ENCODE measurements at places on chromosomes 4 and X.

GRCh38 chr4:123452616-123453015 lies 56.0 kb downstream of the SPRY1 start:
- H3K4me1 ChIP-seq, result peaks cover 32% of the 10 kb centered on the region
- H3K4me3 ChIP-seq, result no peak overlapping the region
- peak overlapping the region; percentile 89 for H3K27ac ChIP-seq
- H3K36me3 ChIP-seq, result peaks cover 3% of the 10 kb centered on the region
- no peaks in the 10 kb centered on the region for H3K27me3 ChIP-seq
- DNase-seq, result no peak

GRCh38 chrX:79368441-79368840 lies 1.3 kb upstream of the ITM2A start:
- no peaks in the 10 kb centered on the region for H3K36me3 ChIP-seq
- H3K27me3 ChIP-seq, result peaks cover 34% of the 10 kb centered on the region
- H3K4me1 ChIP-seq, result peaks cover 11% of the 10 kb centered on the region
- no peak overlapping the region for H3K4me3 ChIP-seq

DNA sequence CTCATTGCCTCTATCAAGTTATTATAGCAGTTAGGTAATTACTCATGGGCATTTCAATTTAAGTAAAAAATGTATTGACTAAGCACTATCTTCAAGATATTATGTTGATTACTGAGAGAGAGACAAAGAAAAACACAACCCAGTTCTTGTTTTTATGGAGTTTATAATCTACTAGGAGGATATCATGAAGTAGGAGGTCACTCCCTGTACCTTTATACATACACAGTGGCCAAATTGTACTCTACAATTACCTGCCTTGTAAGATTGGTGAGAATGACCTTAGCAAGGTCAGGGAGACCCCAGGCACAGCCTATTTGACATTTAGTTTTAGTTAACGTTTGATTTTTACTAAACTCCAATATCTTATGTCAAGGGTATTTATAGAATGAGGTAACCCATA lies 5.5 kb downstream of the HPGD start:
- DNase-seq, result no peak
- no peak overlapping the region for H3K27ac ChIP-seq

DNA sequence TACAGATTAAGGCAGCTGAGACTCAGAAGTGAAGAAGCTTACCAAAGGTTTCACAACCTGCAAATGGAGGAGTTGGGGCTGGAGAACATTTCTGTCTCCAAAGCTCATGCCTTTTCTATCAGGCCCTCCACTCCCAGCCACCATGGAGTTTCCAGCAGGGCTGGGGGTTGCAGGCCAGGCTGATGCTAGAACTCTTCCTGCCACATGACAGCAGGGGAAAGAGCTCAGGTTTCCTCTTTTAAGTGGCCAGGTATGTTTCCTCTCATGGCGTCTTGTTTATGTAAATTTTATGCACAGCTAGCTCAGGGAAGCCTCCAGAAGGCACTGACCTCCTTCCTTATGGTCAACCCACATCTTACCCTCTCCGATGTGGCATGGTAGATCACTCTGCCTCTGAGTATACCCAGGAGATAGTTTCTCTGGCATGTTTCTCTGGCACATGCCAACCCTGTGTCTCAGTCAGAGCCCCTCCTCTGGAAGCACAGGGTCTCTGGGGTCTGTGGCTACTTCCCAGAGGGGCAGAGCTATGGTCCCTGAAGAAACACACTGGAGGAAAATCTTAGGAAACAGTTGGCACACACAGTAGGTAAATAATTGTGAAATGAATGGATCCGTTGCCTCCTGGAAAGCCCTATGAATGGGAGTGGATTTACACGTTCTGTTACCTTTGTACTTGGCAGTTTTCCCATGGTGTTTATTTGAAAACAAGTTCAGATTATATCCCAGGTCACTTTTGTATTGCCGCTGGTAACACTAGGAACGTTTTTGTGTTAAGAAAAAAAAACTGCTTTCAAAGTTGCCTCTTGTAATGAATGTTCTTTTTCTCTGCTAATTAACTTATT lies 28.9 kb downstream of the PDK3 start:
- H3K27ac ChIP-seq, result peak overlapping the region; percentile 6
- no peak for DNase-seq
- H3K36me3 ChIP-seq, result peaks cover 3% of the 10 kb centered on the region

DNA sequence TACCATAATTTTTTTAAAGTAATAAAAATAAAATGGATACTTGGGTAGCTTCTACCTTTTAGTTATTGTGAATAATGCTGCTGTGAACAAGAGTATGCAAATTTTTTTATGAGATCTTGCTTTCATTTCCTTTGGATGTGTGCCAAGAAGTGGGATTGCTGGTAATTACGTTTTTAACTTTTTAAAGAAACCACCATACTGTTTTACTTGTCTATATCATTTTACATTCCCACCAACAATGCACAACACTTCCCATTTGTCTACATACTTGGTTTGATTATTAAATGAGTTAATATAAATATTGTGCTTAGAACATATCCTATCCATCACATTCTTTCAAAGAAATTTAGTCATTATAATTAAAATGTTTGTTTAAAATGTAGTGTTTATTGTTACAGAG lies 3.9 kb upstream of the SULT1B1 start:
- H3K27me3 ChIP-seq, result no peaks in the 10 kb centered on the region
- H3K4me1 ChIP-seq, result peaks cover 4% of the 10 kb centered on the region
- no peak overlapping the region for H3K4me3 ChIP-seq
- DNase-seq, result no peak

- H3K27ac ChIP-seq, result no peak overlapping the region
- no peak overlapping the region for H3K4me3 ChIP-seq
- DNase-seq, result no peak
- H3K36me3 ChIP-seq, result peaks cover 4% of the 10 kb centered on the region
- H3K27me3 ChIP-seq, result no peaks in the 10 kb centered on the region
Measured at GRCh38 chr4:118732591-118733330, 47.6 kb downstream of the METTL14 start.

DNA sequence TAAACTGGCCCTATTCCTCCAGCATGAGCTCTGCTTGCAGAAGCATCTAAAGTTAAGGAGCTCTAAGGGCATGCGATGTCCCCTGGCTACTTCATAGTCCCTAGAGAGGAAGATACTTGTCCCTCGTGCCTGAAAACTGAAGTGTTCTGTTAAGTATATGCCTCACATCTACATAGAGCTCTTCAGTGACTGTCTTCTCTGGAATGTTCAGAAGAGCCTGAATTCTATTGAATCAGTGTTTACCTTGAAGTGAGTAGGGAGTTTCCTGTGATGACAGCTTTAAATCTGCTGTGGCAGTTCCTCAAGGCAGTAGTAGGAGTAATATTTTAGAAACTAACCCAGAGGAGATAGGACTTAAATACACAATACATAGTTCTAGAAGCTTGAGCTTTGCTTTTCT lies 111.2 kb downstream of the ZNF518B start:
- no peaks in the 10 kb centered on the region for H3K36me3 ChIP-seq
- DNase-seq, result no peak
- no peak overlapping the region for H3K4me3 ChIP-seq
- H3K27me3 ChIP-seq, result peaks cover 4% of the 10 kb centered on the region
- H3K4me1 ChIP-seq, result no peaks in the 10 kb centered on the region
- no peak overlapping the region for H3K27ac ChIP-seq
